ENCODE measurements at places on chromosomes 6 and 20.

- no peak overlapping the region for H3K27ac ChIP-seq
- no peak overlapping the region for H3K4me3 ChIP-seq
- no peaks in the 10 kb centered on the region for H3K4me1 ChIP-seq
- no peaks in the 10 kb centered on the region for H3K36me3 ChIP-seq
Measured at GRCh38 chr6:158408552-158409130, 96.4 kb downstream of the TULP4 start.

DNA sequence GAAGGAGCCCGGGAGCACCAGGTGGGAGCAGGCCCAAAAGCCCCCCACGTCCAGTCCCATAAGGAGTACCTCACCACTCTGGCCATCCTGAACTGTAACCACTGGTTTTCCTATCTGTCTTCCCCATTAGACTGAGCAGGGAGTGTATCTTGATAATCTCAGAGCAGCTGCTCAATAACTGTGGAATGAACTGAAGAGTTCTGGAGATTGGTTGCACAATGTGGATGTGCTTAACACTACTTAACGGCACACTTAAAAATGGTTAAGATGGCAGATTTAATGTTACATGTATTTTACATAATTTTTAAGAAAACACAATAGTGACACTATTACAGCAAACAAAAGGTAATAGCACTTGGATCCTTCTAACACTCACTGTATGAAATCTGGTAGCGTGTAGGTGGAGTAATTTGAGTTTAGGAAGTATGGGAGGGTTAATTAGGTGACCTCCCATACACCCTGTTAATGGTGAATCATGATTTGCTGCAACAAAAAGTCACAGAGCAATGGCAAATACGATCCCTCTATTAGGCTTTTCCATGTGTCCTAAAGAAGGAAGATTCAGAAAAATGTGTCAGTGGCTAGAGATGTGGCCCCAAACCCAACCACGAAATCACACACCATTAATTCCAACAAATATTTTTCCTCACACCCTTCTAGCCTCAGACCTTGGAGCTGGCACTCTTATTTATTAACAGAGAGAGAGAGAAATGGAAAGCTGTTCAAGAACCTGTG lies 18.4 kb downstream of the TRAM2 start:
- H3K27ac ChIP-seq = no peak overlapping the region
- H3K27me3 ChIP-seq = no peaks in the 10 kb centered on the region
- H3K36me3 ChIP-seq = no peaks in the 10 kb centered on the region
- DNase-seq = no peak
- H3K4me1 ChIP-seq = no peaks in the 10 kb centered on the region

DNA sequence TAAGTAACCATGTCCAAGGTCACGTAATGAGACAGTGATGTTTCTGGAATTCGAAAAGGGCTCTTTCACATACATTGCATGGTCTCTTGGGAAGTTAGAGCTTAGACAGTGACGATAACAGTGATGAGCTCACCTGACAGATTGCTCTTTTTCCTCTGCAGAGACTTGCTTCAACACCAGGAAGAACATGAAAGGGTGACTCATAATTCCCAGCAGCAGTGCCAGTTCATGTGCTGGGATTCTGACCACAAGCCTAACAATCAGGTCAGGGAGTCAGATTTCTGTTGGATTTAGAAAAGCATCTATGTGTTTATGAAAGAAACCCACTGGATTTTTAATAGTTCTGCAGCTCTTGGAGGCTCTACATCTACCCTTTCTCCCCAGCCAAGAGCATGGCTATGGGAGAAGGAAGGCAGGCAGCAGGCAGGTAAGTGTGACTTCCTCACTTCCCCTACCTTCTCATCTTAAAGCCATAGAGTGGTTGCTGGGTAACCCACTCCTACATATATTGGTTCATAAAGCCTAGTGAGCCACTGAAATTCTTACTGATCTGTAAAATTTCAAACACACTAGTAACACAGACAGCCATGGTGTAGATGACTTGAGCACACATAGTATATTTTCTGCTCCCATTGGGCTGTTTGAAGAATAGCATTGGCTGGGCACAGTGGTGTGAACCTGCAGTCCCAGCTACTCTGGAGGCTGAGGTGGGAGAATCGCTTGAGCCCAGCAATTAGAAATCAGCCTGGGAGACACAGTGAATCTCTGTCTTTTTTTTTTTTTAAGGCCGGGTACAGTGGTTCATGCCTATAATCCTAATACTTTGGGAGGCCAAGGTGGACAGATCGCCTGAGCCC lies 44.4 kb upstream of the LOC128125822 start:
- DNase-seq = no peak
- H3K27me3 ChIP-seq = no peaks in the 10 kb centered on the region
- H3K27ac ChIP-seq = peak overlapping the region; percentile 77
- no peak overlapping the region for H3K4me3 ChIP-seq

DNA sequence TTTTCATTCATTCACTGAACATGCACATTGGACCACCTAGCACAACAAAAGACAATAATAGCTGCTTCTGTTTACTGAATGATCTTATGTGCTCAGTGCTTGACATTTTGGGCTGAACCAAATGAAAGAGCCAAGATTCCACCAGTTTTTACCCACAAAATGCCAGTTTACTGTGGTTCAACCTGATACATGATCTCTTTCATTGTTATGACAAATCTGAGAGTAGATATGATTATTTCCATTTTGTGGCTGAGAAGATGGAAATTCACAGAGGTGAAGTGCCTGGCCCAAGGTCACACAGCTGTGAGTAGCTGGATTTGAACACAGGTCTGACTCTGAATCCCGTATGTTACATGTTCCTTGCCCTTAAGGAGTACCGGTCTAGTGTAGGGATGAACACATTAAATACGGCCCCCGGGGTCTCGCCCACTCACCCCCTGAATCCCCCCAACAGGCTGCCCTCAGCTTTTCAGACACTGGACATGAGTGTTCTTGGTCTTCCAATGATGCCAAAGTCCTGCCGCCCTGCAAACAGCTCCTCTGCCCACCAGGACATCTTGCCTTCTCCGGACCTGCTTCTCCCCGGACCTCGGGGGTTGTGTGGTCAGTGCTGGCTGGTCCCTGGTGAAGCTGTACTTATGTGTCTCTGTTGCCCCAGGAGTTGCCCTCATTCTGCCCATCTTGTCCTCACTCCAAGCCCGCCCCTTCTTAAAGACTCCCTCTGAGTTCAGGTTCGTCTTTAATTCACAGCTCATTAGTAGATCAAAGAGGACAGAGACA lies 58.6 kb upstream of the SLC32A1 start:
- H3K4me3 ChIP-seq = no peak overlapping the region
- no peaks in the 10 kb centered on the region for H3K4me1 ChIP-seq
- H3K27me3 ChIP-seq = peaks cover 44% of the 10 kb centered on the region
- no peak for DNase-seq
- no peak overlapping the region for H3K27ac ChIP-seq

DNA sequence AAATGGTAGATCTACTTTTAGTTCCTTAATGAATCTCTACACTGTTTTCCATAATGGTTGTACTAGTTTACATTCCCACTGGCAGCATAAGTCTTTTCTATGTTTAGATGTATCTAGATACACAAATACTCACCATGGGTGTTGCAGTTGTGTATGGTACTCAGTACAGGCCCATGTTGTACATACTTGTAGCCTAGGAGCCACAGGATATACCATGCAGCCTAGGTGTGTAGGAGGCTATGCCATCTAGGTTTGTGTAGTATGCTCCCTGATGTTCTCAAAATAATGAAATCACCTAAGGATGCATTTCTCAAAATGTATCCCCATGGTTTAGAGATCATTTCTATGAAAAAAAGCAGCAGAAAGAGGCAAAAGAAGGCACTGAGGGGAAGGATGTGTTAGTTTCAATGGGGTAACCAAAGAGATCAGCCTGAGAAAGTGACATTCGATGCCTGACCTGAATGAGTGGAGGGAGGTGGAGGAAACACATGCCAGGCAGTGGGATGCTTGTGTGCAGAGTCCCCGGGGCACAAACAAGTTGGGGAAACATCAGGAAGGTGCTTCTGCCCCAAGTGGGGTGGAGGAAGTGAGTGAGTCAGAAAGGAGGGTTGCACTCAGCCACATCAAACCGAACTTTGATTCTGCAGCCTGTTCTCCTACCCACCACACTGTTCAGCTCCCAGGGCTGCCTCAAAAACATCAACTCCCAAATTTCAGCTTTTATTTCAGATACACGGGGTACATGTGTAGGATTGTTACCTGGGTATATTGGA lies 191.2 kb downstream of the ZNF217 start:
- DNase-seq = no peak
- H3K4me1 ChIP-seq = peaks cover 11% of the 10 kb centered on the region
- no peak overlapping the region for H3K4me3 ChIP-seq
- no peak overlapping the region for H3K27ac ChIP-seq

- H3K4me3 ChIP-seq = no peak overlapping the region
- H3K27me3 ChIP-seq = peaks cover 4% of the 10 kb centered on the region
- DNase-seq = no peak
- H3K36me3 ChIP-seq = no peaks in the 10 kb centered on the region
- H3K27ac ChIP-seq = no peak overlapping the region
Measured at GRCh38 chr6:139644821-139645220, 270.4 kb upstream of the CITED2 start.

- DNase-seq = no peak
- H3K4me3 ChIP-seq = no peak overlapping the region
- H3K36me3 ChIP-seq = no peaks in the 10 kb centered on the region
- no peak overlapping the region for H3K27ac ChIP-seq
- no peaks in the 10 kb centered on the region for H3K4me1 ChIP-seq
Measured at GRCh38 chr20:20073801-20074371, 21.6 kb downstream of the CFAP61 start.

GRCh38 chr6:73695619-73696421 lies at the start of gene CD109:
TSS of gene CD109 (plus strand) at chr6:73696203. CDS start at chr6:73696216, 13 bp downstream.
- H3K36me3 ChIP-seq = peaks cover 24% of the 10 kb centered on the region
- DNase-seq = peak; percentile 75
- H3K4me3 ChIP-seq = peak within 1 kb of the TSS; percentile 82

DNA sequence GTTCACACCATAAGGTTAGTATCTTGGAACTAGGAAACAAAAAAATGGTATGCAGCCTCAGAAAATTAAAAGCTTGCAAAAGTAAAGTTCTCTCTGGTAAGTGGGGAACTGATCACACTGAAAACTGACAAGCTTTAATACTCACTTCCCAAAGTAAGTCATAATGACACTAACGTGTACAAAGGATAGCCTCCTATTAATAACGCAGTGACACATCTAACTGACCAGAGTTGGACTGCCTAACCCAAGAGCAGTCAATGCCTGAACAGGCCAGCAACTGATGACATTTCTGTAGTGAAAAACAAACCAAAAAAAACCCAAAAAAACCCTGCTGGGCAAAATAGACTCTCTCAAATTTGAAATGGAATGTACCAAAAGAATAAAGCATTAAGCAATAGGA lies 30.7 kb downstream of the CHD6 start:
- no peaks in the 10 kb centered on the region for H3K4me1 ChIP-seq
- H3K27ac ChIP-seq = no peak overlapping the region
- H3K27me3 ChIP-seq = no peaks in the 10 kb centered on the region
- peaks cover 23% of the 10 kb centered on the region for H3K36me3 ChIP-seq
- H3K4me3 ChIP-seq = no peak overlapping the region

DNA sequence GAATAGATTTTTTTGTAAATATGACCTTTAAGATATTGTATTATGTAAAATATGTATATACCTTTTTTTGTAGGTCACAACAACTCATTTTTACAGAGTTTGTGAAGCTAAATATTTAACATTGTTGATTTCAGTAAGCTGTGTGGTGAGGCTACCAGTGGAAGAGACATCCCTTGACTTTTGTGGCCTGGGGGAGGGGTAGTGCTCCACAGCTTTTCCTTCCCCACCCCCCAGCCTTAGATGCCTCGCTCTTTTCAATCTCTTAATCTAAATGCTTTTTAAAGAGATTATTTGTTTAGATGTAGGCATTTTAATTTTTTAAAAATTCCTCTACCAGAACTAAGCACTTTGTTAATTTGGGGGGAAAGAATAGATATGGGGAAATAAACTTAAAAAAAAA lies 130.9 kb downstream of the SULF2 start:
- DNase-seq = no peak
- no peak overlapping the region for H3K4me3 ChIP-seq
- no peaks in the 10 kb centered on the region for H3K27me3 ChIP-seq
- peaks cover 70% of the 10 kb centered on the region for H3K36me3 ChIP-seq
- no peaks in the 10 kb centered on the region for H3K4me1 ChIP-seq

DNA sequence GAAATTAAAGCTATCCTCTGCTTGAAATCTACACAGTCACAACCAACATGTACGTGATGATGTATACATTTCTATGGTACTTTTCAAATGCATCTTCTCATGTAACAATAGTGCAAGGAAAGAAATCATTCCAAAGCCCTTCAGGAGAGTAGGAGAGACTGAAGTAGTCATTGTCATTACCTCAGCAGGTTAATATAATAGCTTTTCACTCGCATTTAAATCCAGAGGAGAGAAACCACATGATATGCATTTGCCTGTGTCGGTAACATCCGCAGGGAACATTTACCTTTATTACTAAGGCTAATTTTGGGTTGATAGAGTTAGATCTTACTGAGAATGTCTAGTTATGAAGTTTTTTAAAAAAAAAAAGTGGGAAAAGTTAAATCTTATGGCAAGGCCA lies 186.6 kb upstream of the DTNBP1 start:
- DNase-seq = no peak
- H3K27ac ChIP-seq = no peak overlapping the region
- no peaks in the 10 kb centered on the region for H3K4me1 ChIP-seq
- peaks cover 2% of the 10 kb centered on the region for H3K27me3 ChIP-seq

GRCh38 chr6:68343901-68344300 lies 291.2 kb upstream of the ADGRB3 start:
- no peaks in the 10 kb centered on the region for H3K4me1 ChIP-seq
- no peak overlapping the region for H3K27ac ChIP-seq
- H3K36me3 ChIP-seq = no peaks in the 10 kb centered on the region

GRCh38 chr6:138285800-138286199 lies 67.5 kb upstream of the PBOV1 start:
- H3K4me3 ChIP-seq = no peak overlapping the region
- H3K36me3 ChIP-seq = no peaks in the 10 kb centered on the region
- DNase-seq = no peak
- no peak overlapping the region for H3K27ac ChIP-seq
- no peaks in the 10 kb centered on the region for H3K27me3 ChIP-seq

GRCh38 chr20:1273366-1273765 lies 7.3 kb downstream of the SNPH start:
- no peaks in the 10 kb centered on the region for H3K27me3 ChIP-seq
- H3K27ac ChIP-seq = no peak overlapping the region
- no peak overlapping the region for H3K4me3 ChIP-seq
- no peak for DNase-seq
- no peaks in the 10 kb centered on the region for H3K36me3 ChIP-seq
- no peaks in the 10 kb centered on the region for H3K4me1 ChIP-seq

- H3K4me1 ChIP-seq = peaks cover 17% of the 10 kb centered on the region
- H3K27me3 ChIP-seq = no peaks in the 10 kb centered on the region
- no peak for DNase-seq
- no peak overlapping the region for H3K4me3 ChIP-seq
- no peaks in the 10 kb centered on the region for H3K36me3 ChIP-seq
Measured at GRCh38 chr6:5662797-5663196, 343.9 kb downstream of the NRN1 start.

- no peaks in the 10 kb centered on the region for H3K27me3 ChIP-seq
- peak overlapping the region; percentile 75 for H3K4me3 ChIP-seq
- peaks cover 60% of the 10 kb centered on the region for H3K4me1 ChIP-seq
- no peak for DNase-seq
- H3K27ac ChIP-seq = peak overlapping the region; percentile 98
Measured at GRCh38 chr6:34672657-34673043, 23.9 kb downstream of the ILRUN start.

All from activated CD4-positive, alpha-beta memory T cell treated with anti-CD3 and anti-CD28 coated beads, Interleukin-2, amount 10 ng/mL, durations not matched to agents 7 days and 5 days (primary cell).